ENCODE measurements at places on chromosomes 1 and 21.

DNA sequence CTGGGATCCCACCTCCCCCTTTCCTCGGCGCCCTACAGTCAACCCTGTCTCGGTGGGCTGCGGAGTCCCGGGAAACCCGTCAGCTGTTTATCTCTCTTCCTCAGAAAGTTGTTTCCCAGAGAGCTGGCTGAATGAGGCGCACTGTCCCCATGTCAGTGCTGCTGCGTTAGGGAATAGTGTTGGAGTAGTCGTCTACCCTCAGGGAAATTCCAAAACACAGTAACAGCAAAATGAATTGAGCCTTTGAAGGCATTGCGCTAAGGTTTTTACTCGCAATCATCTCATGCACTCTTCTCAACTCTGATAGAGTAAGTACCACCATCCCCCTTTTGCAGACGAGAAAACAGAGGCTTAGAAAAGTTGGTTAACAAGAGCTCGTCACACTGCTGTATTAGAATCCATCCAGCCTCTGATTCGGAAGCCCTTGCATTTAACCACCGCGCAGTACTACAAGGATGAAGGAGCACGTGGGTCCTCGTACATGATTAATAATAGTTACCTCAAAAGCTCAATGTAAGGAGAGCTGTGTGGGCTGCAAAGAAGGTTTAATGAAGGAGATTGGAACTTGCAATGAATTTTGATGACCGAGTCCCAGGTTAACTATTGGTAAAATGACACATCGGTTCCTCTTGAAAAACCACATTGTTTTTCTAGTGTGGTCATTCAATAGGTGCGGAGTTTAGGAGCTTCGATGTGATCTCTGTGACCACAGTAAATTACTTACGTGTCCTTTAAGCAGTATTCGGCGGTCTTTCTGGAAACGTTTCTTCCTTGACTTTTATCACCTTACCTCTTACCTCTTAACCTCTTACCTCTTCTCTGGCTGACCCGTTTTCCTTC, 788 bp upstream of the EDEM3 start:
- DNase-seq = peak; percentile 88

DNA sequence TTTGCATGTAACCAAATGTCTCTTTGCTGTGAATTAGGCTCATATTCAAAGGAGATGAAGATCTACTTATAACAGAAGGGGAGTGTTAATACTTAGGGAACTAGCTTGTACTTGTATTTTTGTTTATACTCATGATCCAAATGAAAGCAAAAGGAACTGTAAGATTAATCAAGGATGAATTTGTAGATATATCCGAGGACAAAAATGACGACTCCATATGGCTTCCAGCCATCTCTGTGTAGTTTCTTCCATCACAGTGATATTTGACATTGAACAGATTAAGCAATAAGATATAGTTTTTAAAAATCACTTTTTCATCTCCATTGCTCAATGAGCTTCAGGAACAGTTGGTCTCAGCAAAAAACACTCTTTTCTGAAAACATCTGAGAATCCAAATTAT, 257.4 kb upstream of the CAMK1G start:
- no peak for DNase-seq

- DNase-seq = no peak
Observed at GRCh38 chr1:42847111-42847595, 740 bp downstream of the ZNF691 start.

- no peak for DNase-seq
Observed at GRCh38 chr1:208221291-208221622, 22.9 kb downstream of the PLXNA2 start.

GRCh38 chr1:37755951-37756560, 8.9 kb downstream of the EPHA10 start:
- DNase-seq = no peak

GRCh38 chr21:45867041-45867666, 114.4 kb upstream of the COL6A1 start:
- no peak for DNase-seq

DNA sequence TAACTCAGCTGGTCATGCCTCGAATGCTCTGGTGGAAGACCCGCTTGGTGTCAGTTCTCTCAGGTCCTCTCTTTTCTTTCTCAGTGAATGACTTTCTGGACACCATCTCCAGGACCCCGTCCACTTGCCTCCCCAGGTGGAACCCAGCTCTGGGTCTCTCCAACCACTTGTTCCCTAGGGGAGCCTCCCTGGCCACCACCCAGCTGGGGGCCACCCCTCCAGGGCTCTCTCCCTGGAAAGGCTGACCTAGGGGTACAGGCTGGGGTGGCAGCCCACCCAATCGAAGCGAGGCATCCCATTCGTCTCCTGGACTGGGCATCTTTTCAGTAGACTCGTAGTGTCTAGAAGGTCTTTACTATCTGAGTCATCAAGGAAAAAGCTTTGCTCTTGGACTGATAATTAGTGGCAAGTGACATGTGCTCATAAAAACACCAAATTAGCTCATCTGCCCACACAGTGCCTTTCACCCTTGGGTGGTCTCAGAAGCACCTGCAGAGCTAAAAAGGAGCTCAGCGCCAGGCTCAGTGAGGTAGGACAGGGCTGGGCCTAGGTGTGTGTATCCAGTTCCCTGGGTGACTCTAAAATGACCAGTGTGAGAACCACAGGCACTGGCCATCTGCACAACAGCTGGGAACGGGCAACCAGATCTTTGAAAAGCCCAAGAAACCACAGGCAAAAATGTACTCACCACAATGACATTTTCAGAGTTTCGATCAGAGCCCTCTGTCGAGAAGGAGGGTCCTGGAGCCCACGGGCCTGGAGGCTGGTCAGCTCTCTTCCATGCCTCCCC, 2.4 kb upstream of the PDXK start:
- DNase-seq = peak; percentile 51

- peak; percentile 46 for DNase-seq
Observed at GRCh38 chr1:177239792-177240191, 69.0 kb downstream of the BRINP2 start.

DNA sequence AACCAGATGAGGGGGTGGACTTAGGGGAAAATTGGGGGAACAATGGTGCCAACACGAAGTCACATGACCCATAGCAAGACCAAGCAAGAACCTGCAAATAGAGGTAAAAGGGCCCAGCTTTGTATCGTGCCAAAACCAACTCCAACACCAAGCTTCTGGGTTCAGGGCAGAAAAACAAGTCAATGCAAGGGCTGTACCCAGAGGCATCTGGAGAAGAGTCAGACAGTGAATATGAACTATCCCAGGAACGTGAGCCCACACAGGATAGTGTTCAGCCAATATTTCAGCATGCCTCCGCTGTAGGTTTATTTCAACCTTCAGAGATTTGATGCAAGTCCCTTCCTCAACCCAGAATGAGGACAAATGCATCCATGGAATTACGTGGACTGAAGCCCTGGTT, 15.0 kb upstream of the ZMYM6 start:
- no peak for DNase-seq

- no peak for DNase-seq
Observed at GRCh38 chr1:83527987-83528386, 470.9 kb downstream of the TTLL7 start.

DNA sequence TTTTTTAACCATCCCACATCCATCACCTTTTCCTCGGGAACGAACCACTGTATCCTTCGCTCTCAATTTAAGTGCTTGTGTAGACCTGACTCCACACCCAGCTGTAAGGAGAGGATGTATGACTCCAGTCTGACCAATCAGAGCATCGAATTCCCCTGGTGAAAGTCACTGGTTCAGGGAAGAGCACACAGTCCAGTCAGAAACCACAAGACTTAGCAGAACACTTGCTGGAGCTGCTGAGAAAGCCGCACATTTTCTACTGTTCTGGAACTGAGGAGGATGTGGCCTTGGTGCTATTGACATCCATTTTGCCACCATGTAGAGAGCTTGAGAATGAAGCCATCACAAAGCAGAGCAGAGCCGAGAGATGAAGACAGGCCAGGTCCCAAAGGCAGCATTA, 59.9 kb upstream of the CNN3 start:
- DNase-seq = peak; percentile 74

All from kidney tubule cell (primary cell).